ENCODE measurements at places on chromosomes 4 and X.

DNA sequence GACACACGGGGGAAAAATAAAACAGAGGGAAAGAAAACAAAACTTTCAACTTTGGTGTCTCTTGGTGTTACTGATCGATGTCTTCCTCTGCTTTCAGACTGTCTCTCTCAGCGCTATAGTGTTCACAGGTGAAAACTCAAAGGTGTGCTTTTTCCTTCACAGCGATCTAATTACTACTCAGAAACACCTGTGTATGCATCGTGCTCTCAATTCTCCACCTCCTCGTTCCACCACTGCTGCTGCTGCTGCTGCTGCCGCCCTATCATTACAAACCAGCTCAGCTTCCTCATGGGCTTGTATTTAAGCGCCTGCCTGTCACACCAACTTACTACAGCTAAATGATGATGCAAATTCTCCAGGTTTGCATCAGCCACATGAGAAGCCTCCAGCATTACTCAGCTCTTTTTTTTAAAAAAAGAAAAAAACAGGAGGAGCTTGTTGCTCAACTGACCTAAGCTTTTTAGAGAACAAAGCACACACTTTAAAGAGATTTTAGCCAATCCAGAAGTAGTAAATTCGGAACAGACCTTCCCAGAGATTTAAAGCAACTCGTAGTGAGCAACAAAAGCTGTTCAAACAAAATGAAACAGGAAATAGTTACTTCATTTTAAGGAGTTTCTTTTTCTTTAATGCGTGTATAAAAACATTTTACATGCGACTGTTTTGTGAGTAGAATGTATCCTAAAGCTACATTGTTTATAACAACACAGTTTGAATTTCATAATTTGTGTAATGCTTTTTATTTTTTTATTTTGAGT is at the start of gene SLC7A11:
SLC7A11 (minus strand) TSS at position 274 of the 758 bp plus-strand sequence. CDS start 280 bp downstream, outside the sequence.
- peak; percentile 99 for DNase-seq

DNA sequence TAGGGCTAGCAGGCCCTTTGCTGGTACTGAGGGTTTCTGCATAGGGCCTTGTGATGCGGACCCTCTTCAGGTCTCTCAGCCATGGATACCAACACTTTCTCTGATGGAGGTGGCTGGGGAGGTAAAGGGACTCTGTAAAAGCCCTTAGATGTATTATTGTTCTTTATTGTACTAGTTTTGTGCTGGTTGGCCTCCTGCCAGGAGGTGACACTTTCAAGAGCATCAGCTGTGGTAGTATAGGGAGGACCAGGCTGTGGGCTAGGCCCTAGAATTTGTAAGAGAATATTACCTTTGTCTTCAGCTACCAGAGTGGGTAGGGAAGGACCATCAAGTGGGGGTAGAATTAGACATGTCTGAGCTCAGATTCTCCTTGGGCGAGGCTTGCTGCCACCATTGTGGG is 936.3 kb downstream of the CENPC start:
- no peak for DNase-seq

DNA sequence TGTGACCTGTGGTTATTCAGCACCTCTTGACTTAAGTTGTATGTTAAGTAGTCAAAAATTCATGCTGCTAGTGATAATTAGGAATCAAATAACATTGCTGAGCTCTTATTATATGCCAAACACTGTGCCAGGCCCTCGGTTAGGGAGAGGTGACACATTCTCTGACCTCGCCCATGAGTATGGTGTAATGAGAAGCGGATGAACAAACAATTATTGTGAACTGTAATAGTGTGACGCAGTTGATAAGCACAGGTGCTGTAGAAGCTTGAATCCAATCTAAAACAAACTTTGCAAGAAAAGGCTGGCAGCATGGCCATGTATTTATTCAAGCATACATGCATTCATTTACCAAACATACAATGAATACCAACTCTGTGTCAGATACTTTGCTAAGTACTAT is 303.5 kb upstream of the HS3ST1 start:
- DNase-seq: no peak

- DNase-seq: peak; percentile 2
Observed at GRCh38 chr4:74608151-74608949, 163.4 kb downstream of the AREG start.

DNA sequence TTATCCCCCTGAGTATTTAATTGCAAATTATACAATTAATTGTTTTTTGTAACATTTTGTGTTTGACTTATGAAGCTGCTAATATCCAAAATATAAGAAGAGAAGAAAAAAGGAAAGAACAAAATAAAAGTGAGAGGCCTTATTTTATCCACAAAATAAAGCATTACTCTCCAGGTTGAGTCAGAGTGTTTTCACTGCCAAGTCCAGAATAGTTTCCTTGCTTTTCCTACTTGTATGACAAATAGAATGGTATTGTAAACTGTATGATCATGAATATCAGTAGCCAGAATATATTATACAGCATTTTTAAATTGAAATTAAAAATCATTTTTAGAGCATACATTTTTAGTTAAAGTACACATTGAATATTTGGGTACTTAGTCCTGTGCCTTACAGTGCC is 237.8 kb downstream of the NDST4 start:
- DNase-seq: no peak

DNA sequence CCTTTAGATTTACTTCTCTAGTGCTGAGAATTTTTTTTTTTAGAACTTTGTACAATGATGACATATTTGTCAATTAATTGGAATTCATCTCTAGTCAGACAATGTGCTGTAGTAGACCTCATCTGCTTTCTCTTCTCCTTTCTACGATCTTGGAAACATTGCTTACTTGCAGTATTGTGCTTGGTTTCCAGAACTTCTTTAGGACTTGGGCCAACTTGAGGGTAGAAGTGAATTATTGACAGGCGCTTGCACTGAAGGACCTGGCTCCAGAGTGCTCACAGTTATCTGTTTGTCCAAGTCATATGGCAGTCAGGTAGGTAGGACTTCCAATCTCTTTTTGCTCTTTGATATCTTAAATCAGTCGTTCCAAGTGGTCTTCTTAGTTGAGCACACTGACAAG is 39.6 kb downstream of the FNIP2 start:
- DNase-seq: no peak

GRCh38 chr4:117224256-117224655 is 138.9 kb upstream of the TRAM1L1 start:
- DNase-seq: no peak

GRCh38 chrX:9282325-9282724 is 182.5 kb upstream of the TBL1X start:
- DNase-seq: peak; percentile 2

DNA sequence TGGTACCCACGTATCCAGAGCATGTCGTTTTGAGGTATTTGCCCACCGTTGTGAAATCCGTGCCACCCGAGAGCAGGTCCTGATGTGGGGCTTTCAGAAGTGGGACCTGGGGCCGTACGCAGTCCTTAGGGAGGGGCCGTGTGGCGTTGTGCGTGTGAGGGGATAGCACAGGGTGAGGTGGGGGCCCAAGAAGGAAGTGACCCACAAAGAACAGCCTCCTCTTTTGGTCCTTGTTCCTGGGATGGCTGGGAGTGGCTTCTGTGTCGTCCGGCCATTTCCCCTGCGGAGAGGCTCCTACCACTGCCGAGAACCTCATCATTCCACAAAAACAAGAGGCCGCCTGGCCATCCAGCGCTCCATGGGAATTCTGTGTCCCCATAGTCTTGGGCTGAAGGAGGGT is 17.0 kb upstream of the MSANTD1 start:
- no peak for DNase-seq

Measured in fibroblast of gingiva (primary cell).